ENCODE measurements at places on chromosomes 16 and 17. TPM values are rescaled to one million over a fixed set of nuclear protein-coding genes. Genes with fewer than 3 reads are reported as not detected.

DNA sequence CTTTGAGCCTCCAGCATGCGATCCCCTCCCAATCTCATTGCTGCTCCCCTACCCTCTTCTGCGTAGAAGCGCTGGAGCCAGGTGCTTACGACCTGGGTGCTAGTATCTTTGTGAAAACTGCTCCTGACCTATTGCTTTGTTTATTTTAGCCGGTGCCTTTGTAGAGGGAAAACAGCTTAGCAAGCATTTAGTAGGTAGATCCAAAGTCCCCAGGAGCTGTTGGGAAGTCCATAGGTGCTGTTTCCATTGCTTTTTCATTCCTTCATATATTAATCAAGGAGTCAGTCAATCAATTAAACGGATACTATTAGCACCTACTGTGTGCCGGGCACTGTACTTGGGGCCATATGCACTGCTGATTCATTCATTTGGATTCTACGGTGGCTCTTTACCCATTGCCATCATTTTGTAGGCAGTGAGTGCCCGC lies 497.6 kb downstream of the WWOX start:
- DNase-seq = no peak

DNA sequence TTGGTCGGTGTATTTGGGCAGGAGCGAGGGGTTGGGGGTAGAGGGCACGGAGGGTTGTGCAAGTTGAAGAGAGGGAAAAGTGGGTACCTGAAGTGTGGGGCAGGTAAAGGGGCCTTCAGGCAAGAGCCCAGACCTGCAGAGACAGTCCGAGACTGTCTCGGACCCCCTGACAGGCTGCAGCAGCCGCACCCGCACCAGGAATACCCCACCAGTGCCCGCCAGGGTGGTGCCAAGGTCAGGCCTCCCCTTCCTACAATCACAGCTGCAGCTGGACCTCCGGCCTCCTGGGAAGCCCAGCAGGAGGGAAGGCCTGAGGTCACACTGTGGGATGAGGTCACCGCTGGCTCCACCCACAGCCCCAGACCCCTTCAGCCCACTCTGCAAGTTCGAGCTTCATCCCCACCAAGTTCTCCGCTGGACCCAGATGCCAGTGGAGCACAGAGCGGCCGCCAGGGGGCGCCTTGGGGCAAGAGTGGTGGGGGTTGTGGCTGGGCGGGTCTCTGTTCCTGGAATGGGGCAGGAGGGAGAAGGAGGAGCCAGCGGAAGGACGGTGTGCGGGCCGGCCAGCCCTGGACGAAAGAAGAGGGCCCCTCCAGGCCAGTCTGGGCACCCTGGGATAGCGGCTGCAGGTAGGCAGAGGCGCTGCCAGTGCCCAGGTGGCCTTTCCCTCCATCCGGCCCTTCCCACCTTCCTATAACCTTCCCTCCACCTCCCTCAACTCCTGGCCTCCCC lies at the start of gene HSD3B7:
HSD3B7 (plus strand) TSS at position 539 of the 732 bp plus-strand sequence. CDS start 452 bp downstream, outside the sequence.
- peak; percentile 95 for DNase-seq

DNA sequence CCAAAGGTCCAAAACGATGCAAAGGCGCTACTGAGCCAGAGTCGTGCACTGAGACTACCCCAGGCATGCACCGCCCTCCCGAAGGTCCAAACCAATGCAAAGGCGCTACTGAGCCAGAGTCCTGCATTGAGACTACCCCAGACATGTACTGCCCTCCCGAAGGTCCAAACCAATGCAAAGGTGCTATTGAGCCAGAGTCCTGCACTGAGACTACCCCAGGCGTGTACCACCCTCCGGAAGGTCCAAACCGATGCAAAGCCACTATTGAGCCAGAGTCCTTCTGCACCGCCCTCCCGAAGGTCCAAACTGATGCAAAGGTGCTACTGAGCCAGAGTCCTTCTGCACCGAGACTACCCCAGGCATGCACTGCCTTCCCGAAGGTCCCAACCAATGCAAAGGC lies 27.1 kb downstream of the SLC43A2 start:
- no peak for DNase-seq

GRCh38 chr17:72839131-72839725 lies 253.3 kb downstream of the SLC39A11 start:
- no peak for DNase-seq

DNA sequence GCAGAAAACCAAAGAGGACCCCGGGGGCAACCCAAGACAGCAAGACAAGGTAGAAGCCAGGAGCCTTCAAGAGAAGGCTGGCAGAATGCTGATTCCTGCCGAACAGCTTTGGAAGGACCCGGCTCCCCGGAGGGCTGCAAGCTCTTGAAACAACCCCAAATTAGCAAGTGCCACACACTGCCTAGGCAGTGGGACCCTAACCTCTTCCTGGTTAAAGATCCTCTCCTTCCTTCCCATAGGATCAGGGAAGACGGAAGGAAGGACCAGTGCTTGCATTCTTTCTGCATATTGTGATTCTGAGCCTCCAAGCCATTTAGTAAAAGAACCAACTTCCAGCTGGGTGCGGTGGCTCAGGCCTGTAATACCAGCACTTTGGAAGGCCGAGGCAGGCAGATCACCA lies 122.0 kb upstream of the AXIN2 start:
- DNase-seq = no peak

The RAMP2 gene
- 13.1 TPM for total RNA-seq

The MYH3 gene
- total RNA-seq = 1.6 TPM

The ZNF771 gene
- 12.5 TPM for total RNA-seq

The VASN gene
- total RNA-seq = 9.1 TPM

The DPEP2 gene
- not detected for total RNA-seq

The TBC1D3G gene
- total RNA-seq = not detected

The MRM1 gene
- total RNA-seq = 14.2 TPM

Data from WTC11 (cell line).